ENCODE measurements at places on chromosomes 5 and 9.

GRCh38 chr5:21070858-21071257, 1082.9 kb upstream of the CDH18 start:
- DNase-seq = no peak

DNA sequence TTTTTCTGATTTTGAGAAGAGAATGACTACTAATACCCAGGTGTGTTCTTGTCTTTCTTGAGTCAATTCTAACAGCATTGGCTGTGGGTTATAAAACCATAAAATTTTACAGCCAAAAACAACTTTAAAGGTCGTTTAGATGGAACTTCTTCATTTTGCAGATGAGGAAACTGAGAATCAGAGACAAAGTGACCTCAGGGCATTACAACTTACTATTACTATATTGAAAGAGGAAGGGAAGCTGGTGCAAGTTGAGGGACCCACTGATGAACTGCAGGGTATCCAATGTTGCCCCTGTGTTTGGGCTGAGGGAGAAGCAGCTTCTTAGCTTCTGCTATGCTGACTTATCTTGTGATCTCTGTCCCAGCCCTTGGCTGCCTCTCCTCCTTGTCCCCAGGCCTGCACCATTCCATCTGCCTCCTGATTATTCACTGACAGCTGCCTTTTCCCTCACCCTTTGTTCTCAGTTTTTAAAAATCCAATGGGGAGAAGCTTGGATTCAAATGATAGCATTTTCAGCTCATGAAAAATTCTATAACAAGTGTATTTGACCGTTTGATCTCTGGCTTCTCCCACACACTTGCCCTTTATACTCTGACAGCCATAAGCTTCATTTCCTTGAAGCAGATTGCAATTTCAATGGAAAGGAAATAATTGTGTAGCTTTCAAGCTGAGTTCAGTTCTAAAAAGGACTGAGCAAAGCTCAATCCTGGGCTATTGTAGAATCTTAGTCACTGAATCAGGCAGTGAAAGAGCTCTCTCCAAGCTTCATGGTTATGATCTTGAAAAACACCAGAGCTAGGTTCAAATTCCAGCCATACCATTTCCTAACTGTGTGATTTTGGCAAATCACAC, 68.5 kb downstream of the TMC1 start:
- DNase-seq = no peak

GRCh38 chr9:98109052-98109451, 10.0 kb downstream of the TRIM14 start:
- no peak for DNase-seq

GRCh38 chr9:133558191-133559126, 24.0 kb downstream of the ADAMTSL2 start:
- DNase-seq = no peak

- no peak for DNase-seq
These were observed 81.2 kb downstream of the PHAX start for GRCh38 chr5:126681970-126682369.

DNA sequence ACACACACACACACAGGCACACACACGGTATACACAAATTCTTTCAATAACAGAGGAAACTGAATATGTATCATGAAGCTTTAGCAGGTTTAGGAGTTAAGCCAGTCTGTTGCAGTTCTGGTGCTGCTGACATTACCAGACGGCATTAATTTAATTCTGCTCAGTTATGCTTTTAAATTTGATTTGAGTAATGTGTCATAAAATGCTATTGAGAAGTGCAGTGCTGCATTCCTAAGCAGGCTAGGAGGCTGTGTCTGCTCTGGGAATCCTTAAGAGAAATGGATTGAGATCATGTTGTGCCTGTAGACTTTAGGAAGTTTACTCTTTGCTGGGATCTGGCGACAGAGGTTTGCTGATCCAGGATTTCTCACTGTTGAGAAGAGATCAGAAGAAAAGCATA, 733.8 kb downstream of the BRINP1 start:
- no peak for DNase-seq

GRCh38 chr5:177370488-177371119, 12.9 kb downstream of the RGS14 start:
- DNase-seq = no peak

- DNase-seq = no peak
These were observed 41.1 kb upstream of the DAP start for GRCh38 chr5:10801931-10802666.

Measured in stimulated activated CD8-positive, alpha-beta memory T cell treated with anti-CD3 and anti-CD28 coated beads, Interleukin-12 subunit alpha, Interleukin-12 subunit beta, amount 100 ng/mL, for 1 hour (primary cell).